ENCODE measurements at places on chromosomes 4 and X.

DNA sequence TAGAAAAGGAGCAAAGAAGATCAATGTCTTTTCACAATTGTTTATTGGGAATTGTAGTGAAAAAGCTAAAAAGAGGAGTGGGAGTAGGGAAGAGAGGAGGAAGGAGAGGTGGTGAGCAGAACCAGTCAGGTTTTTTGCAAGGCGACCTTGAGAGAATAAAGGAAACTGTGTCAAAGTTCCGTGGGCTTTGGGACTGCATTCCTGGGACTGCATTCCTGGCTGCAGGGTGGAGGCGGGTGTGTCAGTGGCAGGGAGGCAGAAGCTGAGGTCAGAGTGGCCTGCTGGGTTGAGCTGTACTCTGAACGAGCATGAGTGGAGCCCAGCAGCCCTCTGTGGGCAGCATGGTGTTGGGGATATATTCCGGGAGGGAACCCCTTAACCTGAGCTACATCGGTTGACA is 66.8 kb upstream of the UCP1 start:
- DNase-seq = peak; percentile 34

- no peak for DNase-seq
Measured at GRCh38 chrX:110734271-110734670, 61.3 kb downstream of the CHRDL1 start.

DNA sequence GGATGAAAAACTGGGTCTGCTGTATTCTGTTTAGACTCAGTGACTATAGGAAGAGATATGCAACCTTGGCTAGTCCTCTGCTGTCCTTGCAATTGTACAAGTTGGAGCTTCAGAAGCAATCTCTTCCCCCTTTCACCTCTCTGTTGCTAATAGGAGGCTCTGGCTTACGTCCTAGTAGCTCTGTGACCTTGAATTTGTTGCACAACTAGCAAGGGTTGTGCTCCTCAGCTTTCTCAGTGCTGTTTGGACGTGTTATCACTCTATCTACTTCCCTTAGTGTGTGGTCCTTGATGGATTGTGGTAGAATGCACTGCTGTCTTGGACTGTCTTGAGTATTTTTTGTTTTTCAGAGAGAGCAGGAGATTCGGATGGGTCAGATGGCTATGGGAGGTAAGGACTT is 3.4 kb upstream of the ITGB1BP2 start:
- no peak for DNase-seq

DNA sequence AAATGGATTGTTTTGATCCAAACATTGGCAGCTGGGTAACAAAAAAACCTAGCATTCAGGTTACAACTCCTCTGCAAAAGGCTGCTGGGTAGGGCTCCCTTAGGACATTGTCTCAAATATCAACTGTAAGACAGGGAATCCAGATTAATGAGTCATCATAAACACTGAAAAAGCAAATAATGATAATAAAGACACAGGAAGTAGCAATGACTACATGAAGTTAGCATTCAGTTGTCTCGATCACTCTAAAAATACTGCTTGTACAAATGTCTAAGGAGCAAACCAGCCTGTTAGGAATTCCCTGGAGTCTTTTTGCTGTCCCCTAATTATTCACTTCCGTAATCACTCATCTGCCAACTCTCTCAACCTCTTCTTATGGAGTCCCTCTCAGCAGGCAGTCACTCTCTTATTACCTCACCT is 259.2 kb downstream of the GPC3 start:
- peak; percentile 25 for DNase-seq

- no peak for DNase-seq
Measured at GRCh38 chr4:107857741-107858140, 33.0 kb downstream of the SGMS2 start.

DNA sequence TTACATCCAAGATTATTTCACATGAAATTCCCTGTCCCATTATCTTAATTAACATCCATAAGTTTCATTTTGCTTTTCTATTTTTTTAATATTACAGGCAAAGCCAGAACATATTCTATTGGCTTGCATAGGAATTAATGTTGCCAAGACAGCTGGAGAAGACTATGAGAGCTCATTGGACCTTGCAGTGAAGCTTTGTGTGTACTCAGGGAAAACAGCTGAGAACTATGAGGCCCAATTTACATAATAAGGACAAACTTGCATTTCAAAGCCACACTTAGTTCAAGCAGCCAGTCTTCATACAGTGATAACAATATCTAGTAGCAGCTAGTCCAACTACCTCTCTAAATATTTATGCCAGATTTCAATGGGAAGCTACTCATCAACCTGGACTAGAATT is 134.4 kb downstream of the DDX53 start:
- no peak for DNase-seq

GRCh38 chrX:54564936-54565335 is 34.9 kb downstream of the GNL3L start:
- no peak for DNase-seq
